ENCODE measurements at places on chromosomes 2 and 18. TPM values are rescaled to one million over a fixed set of nuclear protein-coding genes. Genes with fewer than 3 reads are reported as not detected.

Gene DNAJC5G
- polyA plus RNA-seq = not detected

Gene POTEI
- polyA plus RNA-seq = 0.04 TPM

DNA sequence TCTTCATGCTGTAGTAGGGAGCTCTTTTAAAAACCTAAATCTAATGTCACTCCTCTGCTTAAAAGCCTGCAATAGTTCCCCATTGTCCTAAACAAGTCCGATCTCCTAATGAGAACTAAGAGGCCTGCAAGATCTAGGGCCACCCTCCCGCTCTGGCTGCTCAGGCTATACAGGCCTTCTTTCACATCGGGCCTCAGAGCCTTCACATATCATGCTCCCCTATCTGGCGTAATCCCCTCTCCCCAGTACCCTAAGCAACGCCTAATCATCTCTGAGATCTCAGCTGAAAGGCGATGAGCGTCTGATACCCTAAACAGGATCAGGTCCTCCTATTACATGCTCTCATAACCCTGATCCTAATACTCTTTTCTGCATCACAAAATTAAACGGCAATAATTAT is 1.9 kb downstream of the MAP4K3 start:
- no peak for DNase-seq

GRCh38 chr2:199778655-199779054 is 72.3 kb downstream of the FTCDNL1 start:
- DNase-seq = no peak

DNA sequence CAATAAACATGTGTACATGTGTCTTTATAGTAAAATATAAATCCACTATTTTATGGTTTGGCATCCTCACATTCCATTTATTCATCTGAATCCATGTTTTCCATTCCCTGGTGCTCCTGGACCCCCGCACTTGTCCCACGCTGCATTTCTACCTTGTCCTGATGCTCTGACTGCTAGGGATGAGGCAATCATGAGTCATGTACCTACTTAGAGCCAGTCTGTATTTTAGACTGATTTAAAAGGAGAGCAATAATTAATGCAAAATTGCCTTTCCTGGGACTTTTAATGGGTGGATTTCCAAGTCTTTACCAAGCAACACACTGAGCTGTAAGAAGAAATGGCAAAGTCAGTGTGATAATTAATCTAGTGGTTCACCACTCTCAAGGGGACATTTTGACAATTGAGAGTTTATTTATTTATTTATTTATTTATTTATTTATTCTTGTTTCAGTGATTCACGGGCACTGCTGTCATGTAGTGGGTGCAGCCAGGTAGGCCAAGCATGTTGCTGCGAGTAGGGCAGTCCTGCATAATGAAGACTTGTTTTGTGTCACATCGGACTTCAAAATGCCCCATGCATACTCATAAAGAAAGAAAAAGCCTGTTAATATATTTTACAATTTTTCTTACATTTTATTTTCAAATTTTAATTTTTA is 419.3 kb upstream of the VWC2L start:
- no peak for DNase-seq

GRCh38 chr18:50805732-50806131 is 14.1 kb downstream of the MRO start:
- DNase-seq = no peak

Gene COBLL1
- 7.4 TPM for polyA plus RNA-seq

GRCh38 chr18:35437836-35438235 is 59.9 kb downstream of the INO80C start:
- DNase-seq = no peak

GRCh38 chr2:232781765-232782164 is 5.4 kb upstream of the KCNJ13 start:
- DNase-seq = no peak

DNA sequence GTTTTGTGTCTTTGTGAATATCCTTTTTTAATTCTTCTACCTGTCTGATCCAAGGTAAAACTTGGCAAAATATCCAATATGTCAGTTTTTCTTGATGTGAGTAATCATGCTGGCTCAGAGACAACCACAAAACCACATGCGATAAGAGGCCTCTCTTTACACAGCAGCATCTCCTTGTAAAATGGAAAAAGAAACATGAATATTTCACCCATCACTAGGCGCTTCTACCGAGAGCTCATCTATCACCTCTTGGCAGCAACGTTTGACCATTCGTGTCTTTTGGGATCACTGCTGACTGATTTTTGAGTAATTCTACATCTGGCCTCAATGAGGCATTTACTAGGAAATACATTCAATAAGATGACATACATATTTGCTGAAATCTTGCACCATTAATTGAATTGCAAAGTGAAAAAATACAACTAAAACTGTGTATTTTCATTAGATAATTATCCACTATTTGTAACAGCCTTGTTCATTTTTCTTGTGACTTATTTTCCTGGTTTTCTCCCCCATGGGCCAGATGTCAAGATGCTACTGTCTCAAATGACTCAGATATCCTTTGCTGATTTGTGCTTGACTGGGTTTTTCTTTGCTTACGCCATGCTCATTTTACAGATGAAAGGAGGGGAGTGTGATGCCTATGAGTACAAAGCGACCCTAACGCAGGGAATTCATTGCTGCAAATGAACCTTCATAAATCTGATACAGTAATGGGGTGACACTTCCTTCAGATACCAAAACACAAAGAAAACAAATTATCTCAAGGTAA is 467.5 kb downstream of the FBXO15 start:
- no peak for DNase-seq

- DNase-seq = no peak
Observed at GRCh38 chr2:156321243-156321904, 11.1 kb downstream of the NR4A2 start.

Gene IL36RN
- polyA plus RNA-seq = not detected

GRCh38 chr2:238090887-238091286 is 9.3 kb upstream of the ESPNL start:
- no peak for DNase-seq

Gene TANK
- 38.1 TPM for polyA plus RNA-seq

Gene ANKRD36B
- 21.9 TPM for polyA plus RNA-seq

Gene SP140
- polyA plus RNA-seq = not detected

DNA sequence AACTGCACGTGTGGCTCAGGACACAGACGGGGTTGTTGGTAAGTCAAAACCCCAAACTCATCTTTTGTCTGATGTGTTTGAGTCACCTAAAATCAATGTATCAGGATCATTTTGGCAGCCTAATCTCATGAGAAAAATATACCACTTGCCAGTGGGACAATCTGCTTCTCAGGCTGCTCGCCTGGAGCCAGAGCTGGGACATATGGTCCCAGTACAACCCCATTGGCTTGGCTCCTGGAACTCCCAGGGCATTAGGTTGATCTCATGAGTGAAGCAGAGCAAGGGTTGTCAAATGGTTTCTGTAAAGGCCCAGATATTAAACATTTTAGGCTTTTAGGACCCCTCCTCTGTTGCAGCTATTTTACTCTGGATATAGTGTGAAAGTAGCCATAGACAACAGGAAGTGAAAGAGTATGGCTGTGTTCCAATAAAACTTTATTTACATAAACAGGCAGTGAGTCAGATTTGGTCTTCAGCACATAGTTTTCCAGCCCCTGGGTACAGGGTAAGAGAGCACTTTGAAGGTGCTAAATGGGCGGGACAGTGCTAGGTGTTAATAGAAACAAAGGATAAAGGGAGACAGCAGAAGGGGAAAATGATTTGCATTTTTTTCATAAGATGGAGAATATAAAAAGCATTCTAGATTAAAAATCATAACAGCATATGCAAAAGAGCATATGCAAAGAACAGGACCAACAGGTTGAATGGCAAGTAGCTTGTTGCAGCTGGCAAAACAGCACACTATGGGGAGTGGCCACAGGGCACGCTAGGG is 290.8 kb downstream of the KCNS3 start:
- DNase-seq = no peak

Gene GMPPA
- polyA plus RNA-seq = 25.4 TPM

Gene CYTIP
- polyA plus RNA-seq = 0.43 TPM

DNA sequence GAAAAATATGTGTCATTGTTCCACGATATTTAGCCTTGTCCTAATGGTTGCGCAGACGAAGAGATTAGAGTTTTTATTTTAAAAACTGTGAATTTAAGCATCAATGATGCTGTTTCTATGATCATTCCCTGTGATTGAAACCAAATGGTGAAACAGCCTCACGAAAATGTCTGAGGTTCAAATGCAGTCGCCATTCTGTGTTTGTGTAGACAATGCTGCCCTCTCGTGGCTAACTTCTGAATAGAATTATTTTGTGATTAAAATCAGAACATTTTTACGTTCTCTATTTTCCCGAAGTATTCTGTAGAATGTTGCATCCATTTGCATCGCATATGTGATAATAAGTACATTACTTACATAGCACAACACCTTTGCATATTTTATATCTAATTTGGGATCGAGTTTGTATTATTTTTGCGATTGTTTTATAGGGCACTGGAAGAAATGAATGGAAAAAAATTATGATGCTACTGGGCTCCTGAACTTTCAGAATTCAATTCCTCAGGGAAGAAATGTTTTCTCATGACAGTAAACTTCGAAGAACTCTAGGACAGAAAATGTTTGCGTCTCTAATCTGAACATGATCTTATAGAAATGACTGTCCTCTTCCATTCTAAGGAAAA is 54.8 kb upstream of the CREB1 start:
- peak; percentile 75 for DNase-seq

DNA sequence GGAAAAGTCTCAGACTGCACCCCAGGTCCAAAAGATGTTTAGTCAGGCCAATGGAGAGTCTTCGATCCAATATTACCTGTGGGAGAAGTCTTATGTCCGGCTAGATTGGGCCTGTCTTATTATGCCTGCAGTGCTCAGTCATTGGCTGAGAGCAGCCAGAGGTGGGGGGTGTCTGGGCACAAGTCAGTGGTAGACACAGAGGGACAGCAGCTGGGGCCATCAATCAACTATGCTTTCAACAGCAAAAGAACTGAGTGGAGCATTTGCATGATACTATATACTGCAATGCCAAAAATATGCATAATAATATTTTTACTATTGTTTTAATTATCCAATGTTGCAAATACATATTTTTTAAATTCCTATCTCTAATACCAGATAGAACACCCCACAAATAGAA is 298.6 kb upstream of the CDH20 start:
- DNase-seq = peak; percentile 6

Gene TGFA
- polyA plus RNA-seq = 0.97 TPM

- no peak for DNase-seq
Observed at GRCh38 chr2:238097988-238098871, 1.9 kb upstream of the ESPNL start.
